ENCODE measurements at places on chromosomes 7 and 10.

GRCh38 chr10:33509231-33509831 is 174.9 kb upstream of the NRP1 start:
- DNase-seq: no peak

- DNase-seq: no peak
Observed at GRCh38 chr7:157482025-157482424, 145.2 kb downstream of the DNAJB6 start.

DNA sequence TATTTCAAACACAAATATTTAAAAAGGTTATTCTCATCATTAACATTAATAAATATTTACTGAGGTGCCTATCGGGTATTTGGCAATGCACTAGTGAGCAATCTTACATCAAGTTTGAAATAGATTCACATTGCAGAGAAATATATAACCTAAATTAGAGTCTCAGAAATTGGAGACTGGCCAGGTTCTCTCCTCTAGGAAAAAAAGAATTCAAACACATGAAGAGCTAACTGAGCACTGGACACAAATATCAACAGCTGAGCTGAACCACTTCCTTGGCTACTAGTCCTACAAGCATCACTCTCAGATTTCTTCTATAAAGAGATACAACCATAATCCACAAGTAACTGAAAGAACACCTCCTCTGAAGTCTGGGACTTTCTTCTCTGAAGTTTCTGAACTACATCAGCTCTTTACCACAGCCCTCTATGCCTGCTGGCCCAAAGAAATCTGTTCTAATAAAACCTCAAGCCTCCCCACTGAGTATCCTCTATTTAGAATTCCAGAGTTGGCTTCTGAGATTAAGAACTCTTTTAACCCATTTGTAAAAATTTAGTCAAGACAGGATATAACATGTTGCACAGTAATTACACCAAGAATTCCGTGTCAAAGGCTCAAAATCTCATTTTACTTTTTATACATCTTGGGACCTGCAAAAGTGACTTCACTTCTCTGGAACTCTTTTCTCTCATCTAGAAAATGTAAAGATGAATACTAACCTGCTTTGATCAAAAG is 45.2 kb downstream of the MTERF1 start:
- DNase-seq: no peak

DNA sequence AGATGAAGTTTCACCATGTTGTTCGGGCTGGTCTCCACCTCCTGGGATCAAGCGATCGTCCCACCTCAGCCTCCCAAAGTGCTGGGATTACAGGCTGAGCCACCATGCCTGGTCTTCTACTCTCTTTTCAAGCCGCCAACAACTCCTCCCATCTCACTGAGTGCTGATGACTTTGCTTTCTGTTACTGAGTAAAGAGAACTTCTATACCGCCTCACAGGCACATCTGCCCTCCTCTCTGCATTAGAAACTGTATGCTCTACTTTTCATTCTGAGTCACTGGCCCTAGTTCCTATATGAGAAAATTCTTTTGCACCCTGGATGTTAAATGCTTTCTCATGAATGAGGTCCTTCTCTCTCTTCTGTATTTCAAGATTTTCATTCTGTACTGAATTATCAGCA is 2.2 kb upstream of the ZNF239 start:
- no peak for DNase-seq

GRCh38 chr10:11678074-11678793 is 63.9 kb upstream of the ECHDC3 start:
- no peak for DNase-seq

DNA sequence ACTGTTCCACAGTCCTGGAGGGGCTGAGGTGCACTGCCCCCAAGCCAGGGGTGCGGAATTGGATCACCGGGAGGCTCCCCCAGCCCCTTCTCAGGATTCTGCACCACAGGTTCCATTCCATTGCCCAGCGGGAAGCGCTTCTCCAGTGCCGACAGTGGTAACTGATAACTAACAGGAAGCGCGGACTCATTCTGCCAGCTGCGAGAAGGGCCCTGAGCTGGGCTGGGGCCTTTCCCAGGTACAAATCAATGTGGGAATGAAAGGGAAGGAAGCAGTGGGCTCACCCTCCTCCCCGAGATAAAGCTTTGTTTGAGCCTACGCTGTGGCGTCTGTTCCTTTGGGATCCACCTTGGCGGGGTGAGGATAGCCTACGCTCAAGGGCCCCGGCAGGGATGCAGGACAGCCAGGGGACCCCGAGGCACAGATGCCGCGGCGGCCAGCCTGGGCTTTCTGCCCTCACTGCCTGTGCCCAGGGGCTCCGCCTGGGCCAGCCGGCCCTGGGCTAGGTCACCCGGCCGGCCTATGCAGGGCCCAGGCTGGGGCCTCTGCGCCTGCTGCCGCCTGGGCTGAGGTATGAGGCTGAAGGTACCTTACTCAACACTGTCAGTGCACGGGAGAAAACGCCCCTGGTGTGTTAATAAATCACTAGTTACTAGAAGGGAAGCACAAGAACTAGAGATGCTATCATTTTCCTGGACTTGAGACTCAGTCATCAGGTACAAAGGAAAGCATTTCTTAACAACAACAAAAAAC is 39.4 kb downstream of the EN2 start:
- DNase-seq: no peak

DNA sequence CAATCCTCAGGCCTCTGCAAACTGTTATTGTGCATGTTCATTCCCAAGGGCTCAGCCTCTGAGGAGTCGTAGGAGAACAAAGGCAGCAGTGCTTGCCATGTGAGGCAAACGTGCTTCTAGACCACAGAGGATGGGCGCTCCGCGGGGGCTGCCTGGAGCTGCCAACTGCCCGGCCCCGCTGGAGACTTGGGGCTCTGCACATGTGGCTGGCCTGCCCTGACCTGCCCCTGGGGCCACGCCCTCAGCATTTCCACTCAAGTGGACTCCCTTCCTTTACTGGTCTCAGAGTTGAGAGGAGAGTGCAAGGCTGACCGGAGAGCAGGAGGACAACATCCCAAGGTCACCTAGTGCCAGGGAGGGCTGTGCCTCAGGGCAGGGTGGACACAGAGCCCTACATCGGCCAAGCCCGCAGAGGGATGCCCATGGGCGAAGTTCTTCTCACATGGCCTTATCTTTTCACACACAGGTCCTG is 222.3 kb upstream of the ZNF32 start:
- DNase-seq: no peak

DNA sequence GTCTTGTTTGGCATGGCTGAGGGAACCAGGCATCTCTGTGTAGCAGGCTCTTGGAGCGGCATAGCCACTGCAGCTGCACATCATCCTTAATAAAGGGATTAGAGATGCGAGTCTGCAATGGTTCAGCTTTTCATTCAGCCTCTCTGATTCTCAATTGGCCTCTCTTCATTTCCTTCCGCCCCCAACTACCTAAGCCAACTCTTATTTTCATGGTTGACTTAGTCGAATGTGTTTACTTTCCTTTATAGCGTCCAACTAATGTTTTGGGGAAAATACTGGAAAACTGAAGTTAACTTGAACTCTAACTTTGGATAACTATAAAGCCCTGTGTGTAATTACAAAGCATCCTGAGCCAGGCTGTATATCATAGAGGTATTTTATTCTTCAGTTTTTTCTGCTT is 202.2 kb upstream of the KIAA1217 start:
- no peak for DNase-seq

- DNase-seq: no peak
Observed at GRCh38 chr7:105502173-105502572, 19.9 kb downstream of the PUS7 start.

DNA sequence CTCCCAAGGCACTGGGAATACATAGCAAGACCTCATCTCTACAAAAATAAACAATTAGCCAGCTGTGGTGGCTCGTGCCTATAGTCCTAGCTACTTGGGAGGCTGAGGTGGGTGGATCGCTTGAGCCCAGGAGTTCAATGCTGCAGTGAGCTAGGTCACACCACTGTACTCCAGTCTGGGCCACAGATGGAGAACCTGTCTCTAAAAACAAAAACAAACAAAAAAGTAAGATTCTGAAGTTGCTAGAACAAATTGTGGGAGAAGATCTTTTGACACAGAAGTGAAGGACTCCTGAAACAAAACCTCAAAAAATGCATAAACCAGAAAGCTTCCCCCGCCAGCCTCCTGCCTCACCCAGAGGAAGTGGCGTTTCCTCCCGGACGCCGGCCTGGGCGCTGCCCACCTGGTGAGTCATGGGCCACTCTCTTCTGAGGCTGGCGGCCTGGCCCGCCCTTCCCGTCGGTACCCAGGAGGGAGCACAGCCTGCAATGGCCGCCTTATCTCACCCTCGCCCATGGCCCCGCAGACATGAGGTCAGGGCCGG is 25.4 kb upstream of the ELN start:
- DNase-seq: no peak

GRCh38 chr10:98832738-98833137 is 386.0 kb upstream of the HPS1 start:
- no peak for DNase-seq

- DNase-seq: no peak
Observed at GRCh38 chr10:29546773-29547313, 87.9 kb downstream of the SVIL start.

DNA sequence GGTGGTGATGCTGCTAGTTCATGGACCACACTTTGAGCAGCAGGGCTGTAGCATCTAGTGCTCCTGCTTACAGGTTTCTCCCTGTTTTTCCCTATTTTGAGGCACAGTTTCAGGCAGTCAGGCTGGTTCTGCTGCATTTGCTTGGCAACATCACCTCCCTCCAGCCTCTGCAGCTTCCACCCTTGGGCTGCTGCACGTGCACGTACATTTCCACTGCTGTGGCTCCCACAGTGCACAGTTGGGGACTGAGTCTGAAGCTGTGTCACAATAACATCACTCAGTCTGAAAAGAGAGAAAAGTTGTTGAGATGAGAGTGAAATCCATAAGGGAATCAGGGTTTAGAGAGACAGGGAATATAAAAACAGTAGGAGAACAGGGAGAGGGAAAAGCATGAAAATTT is 230.7 kb upstream of the FZD1 start:
- no peak for DNase-seq

DNA sequence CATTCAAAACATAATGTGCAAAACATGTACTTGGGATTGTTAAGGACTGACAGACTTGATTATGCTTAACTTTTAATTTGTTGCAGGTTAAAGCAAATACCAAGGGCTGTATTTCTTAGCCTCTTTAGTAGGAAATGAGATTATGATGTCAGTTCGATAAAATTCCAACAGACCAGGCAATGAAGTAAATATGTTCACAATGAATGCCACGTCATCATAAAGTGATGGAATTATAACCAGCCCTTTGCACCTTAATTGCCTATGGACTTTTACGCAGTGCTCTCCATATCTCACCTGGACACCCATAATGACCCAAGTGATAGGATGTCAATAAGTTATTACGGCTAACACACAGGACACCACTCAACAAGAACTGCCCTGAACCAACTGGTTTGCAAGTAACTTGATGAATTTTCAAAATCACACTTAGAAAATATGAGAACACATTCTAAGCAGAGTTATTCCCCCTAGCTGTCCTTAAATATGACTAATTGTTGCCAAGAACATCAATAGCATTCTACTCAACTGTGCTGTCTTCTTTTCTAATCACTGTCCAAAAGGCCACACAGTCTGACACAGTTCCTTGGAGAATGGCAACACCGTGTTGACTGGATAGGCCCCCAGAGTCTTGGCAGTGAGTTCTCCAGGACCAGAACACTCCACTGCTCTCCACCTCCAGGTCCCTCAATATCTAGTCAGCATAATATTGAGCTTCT is 115.0 kb downstream of the CHCHD3 start:
- no peak for DNase-seq

- DNase-seq: no peak
Observed at GRCh38 chr10:79268742-79269141, 78.5 kb upstream of the PPIF start.
